Epithelial cell of prostate (primary cell): ENCODE measurements at places on chromosomes 11 and 22.

- no peak for DNase-seq
Observed at GRCh38 chr11:112506852-112507251, 246.2 kb upstream of the PLET1 start.

- no peak for DNase-seq
Observed at GRCh38 chr11:115198321-115198741, 305.9 kb downstream of the CADM1 start.

- DNase-seq, result no peak
Observed at GRCh38 chr11:12801976-12802375, 127.8 kb downstream of the TEAD1 start.

GRCh38 chr22:33090836-33091235 is 32.7 kb upstream of the SYN3 start:
- DNase-seq, result no peak

GRCh38 chr11:128135451-128135850 is 451.9 kb downstream of the ETS1 start:
- no peak for DNase-seq
